ENCODE measurements at places on chromosomes 2 and 18.

DNA sequence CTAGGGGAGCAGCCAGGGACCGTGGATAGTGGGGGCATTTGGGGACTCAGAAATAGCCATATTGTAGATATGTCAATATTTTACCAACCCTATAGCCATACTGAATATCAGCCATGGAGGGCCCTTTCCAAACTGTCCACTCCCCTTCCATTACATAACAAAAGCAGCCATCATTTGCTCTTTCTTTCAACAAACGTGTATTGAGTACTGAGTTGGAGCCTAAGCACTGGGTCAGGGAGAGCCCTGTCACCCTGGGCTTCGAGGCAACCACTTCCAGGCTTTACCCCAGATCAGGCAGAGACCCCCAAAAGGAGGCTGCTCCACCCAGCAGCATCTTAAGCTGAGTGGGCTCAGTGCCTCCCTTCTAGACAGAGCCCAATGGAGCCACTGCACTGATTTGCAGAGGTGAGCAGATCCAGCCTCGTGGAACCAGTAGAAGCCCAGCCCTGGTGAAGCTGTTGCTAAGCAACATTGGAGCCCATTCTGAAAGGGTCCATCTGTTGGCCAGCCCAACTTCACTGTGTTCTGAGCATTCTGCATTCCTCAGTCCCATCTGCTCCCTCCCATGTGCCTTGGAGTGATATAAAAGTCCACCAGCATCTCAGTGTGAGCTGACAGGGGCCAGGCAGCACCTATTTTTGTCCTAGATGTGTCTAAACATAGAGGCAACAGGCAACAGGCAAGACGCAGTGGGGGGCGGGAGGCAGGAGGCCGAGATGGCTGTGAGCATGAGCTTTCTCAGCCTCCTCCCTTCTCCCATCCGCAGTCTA is 112.1 kb downstream of the PLB1 start:
- no peak for ATAC-seq

- ATAC-seq = no peak
Measured at GRCh38 chr2:137644731-137645130, 319.5 kb upstream of the HNMT start.

DNA sequence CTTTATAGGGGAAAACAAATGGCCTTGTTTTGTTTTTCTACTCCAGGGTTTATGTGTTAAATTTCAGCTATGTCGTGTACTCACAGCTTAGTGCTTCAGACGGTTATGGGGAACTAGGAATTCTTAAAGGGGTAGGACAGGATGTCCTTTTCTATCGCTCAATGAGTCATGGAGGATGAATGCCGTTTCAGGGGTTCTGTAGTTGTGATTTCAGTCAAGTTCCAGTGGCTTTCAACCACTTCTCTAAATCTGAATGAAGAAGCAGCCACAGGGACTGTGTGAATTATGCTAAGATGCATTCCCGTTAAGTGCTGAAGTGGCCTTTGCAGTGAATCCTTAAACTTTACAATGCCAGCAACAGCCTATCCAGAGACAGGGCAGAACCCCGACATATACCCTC is 1231.7 kb upstream of the ZEB2 start:
- peak; percentile 54 for ATAC-seq

DNA sequence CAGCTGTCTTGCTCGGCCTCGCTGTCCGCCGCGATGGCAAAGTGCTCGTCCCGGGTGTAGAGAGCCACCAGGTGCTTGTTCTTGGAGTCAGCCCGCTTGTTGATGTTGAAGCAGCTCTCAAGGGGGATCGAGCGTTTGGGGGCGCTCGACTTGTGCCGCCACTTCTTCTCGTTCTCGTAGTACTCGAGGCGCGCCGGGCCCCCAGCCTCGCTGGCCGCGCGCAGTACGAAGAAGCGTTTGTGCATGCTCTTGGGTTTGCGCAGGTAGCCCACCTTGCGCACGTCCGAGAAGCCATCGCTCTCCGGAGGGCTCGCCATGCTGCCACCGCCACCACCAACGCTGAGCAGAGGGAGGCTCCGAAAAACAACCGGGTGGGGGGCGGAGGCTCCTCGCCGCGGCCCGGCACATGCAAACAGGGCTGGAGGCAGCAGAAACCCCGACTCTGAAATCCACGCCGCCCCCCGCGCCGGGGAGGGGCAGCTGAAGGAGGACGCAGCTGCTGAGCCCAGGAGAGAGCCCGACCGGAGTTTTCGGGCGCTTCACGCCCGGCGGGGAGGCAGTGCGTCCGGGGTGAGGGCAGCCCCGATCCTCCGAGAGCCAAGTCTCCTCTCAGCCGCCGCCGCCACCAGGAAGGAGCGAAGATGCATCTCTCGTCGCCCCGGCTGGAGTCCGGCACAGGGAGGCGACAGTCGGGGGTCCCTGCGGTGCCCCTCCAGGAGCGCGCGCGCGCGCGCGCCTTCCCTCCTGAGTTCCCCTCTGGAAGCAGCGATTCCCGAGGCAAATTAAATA is 1.0 kb downstream of the IRS1 start:
- peak; percentile 3 for ATAC-seq

DNA sequence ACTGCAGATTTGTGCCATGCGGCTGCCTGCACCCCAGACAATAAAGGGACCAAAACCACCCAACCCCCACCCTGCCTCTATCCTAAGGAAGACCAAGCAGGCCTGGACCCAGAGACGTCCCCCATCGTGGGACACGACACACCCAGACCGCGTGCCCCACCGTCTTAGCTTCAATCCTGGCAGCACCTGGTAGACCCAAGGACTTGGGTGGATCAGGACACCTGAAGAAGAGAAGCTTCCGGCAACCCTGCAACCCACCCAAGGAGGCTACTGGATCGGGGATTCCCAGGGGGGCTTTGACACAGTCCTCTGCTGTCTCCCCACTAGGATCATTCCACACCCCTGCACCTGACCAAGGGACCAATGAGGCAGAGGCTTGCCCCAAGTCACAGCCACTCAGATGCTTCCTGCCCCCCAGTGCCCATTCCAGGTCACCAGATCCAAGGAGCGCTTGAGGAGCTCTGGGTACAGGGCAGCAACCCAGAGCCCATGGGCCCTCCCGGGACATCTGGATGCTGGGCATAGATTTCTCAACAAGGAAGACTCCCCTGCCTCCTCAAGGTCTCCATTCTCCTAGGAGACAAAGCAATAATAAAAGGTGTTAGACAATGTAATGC is 3.6 kb downstream of the ALPI start:
- no peak for ATAC-seq

DNA sequence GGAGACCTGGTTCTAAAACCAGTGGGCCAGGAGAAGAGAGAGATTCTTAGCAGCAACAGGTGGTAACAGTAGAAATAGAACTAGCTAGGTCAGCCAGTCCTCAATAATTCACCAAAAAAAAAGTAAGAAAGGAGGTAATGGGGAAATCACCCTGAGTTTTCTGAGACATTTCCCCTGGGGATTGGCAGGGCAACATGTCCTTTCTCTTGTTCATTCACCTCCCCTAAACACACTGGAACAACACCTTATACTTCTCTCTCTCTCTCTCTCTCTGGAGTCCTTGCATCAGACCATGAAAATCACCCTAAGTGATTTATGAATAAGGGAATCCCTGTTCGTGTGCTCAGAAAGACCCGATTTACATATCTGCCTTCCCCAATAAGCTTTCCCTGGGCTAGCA is 64.8 kb downstream of the COX7A2L start:
- no peak for ATAC-seq

DNA sequence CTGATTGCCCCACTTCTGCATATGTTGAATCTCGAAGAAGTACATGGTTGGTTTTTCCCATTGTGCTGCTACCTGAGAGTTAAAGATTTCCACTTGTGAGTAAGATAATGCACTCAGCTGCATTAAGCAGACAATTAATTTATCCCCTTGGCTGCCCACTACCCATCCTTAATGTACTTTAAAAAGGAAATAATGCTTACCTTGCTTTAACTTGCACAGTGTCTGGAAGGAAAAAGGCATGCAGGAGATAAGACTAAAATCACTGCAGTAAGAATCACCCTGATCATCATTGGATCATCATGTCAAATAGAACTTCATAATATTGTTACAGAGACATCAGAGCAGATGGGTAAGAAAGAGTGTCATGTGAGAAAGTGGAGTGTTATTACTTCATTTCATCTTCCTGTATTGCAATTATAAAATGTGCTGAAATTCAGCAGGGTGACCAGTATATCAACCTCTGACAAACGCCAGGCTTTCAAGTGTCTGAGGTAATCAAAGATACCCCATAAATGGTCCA is 207.3 kb upstream of the PIK3C3 start:
- no peak for ATAC-seq

- no peak for ATAC-seq
Measured at GRCh38 chr18:668260-668659, 10.8 kb downstream of the TYMS start.

GRCh38 chr2:176514805-176515500 is 245.7 kb downstream of the MTX2 start:
- ATAC-seq = no peak

- ATAC-seq = no peak
Measured at GRCh38 chr2:144989579-144990270, 469.8 kb upstream of the ZEB2 start.

DNA sequence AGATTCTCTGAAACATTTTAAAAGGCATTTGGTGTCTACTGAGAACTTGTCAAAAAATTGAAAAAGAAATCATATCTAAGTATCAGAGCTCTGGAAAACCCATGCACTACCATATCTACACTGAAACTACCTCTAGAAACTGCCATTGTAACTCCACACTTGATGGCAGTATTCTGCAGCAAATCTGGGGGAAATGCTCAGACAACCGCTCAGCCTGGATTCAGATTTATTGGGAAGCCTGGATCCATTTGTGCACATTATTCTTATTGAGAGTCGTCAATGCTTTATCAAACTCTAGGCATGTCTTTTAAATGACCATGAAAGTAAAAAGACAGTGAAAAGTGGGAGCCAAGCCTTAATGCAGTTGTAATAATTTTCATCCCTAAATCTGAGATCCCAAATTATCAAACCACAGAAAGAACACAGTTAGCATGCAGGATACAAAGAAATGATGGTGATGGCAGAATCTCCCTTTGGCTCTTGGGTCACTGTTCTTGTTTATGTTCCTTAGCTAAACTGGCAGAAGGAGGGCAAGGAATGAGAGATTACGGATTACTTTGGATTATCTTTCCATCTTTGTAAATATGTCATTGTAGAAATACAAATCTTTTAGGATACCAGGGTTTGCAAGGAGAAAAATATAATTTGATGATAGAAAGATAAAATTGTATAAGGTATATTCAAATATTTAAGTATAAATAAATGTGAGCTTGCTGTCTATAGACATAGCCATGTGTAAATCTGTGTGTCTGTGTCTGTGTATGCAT is 512.1 kb upstream of the SYT4 start:
- peak; percentile 92 for ATAC-seq

DNA sequence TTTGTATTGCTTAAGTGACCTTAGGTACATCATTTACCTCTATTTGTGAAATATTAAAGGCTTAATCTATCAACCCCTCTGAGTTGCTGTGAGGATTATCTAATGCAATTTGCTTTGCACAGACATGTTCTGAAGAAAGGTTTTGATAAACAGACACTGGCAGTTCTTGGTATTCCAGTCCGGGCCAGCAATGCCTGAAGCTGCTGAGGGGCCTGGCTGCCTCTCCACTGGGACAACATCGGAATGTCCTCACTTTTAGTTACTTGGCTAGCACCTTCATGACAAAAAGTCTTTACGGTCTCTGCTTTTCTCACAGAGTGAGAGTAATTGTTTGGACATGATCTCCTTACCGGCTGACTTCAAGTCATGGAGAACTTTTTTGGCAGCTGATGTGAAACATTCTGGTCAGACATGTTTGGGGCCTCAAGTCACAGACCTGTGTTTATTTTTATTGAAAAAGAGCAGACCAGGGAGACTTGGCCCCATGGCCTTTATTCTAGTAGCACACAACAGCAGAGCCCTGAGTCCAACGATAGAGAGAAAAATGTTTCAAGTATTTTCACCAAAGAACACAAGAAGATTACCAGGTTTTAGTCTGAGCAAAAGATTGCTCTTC is 1112.3 kb upstream of the FANCL start:
- ATAC-seq = no peak

DNA sequence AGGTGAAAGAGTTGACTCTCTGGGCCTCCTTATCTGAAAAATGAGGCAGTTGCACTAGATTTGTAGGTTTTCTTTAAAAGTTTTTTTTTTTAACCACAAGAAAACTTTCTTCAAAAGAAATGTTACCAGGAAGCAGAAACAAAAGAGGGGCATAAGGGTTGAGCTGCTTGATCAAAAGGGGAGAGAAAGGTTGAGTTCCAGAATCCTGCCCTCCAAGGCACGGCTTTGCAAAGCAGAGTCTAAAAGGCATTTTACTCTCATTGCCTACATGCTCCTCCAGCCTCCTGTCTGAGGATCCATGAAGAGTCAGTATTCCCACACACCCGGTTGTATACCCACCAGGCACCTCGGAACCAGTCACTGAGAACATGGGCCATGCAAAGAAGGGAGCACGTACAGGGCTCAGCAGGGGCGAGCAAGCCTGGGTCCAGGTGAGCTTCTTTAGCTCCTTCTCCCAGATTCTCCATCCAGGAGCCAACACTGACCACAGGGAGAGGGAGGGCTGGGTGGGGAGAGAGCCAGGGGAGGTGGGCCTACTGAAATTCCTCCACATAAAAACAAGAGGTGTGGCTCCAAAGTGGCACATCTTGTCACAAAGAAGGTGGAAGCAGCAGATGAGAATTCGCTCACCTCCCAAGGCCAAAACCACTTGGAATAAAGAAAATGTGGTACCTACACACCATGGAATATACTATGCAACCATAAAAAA is 116.0 kb upstream of the EPC2 start:
- ATAC-seq = no peak

GRCh38 chr2:212974692-212975091 is 176.7 kb downstream of the IKZF2 start:
- no peak for ATAC-seq

- no peak for ATAC-seq
Measured at GRCh38 chr2:41933585-41934320, 114.1 kb upstream of the PKDCC start.
